ENCODE measurements at places on chromosomes 4 and X.
A peak's percentile ranks its signal among the peaks of the same experiment; 100 is the strongest.

GRCh38 chrX:6738518-6739470 is 203.9 kb upstream of the VCX3A start:
- DNase-seq, result no peak

- no peak for DNase-seq
Measured at GRCh38 chr4:138188406-138189084, 53.6 kb downstream of the SLC7A11 start.

- DNase-seq, result no peak
Measured at GRCh38 chrX:129720741-129721140, 18.0 kb upstream of the XPNPEP2 start.

- no peak for DNase-seq
Measured at GRCh38 chrX:55098691-55099090, 9.9 kb downstream of the PAGE2 start.

DNA sequence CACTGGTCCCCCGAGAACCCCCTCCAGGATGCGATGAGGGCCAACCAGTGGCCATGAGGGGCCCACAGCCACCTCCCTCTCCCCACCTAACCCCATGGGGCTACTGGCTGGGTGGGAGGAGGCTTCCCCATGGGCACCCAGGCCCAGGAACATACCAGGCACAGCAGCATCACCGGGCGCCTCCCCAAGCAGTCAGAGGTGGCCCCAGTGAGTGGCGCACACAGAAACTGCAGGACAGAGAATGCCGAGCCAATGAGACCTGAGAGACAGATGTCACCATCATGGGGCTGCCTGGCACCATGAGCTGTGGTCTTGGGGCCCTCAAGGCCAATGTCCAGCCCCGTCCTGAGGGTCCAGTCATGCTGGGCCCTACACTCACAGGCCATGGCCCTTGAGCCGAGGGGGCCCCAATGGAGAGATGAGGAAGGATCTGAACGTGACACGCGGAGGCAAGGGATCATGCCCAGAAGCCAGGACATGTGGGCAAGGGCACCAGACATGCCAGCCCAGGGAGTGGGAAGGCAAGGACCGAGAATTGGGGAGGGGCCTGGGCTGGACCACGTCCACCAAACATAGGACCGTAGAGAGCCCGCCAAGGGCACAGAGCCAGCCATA is 30.1 kb downstream of the NOP14 start:
- no peak for DNase-seq

DNA sequence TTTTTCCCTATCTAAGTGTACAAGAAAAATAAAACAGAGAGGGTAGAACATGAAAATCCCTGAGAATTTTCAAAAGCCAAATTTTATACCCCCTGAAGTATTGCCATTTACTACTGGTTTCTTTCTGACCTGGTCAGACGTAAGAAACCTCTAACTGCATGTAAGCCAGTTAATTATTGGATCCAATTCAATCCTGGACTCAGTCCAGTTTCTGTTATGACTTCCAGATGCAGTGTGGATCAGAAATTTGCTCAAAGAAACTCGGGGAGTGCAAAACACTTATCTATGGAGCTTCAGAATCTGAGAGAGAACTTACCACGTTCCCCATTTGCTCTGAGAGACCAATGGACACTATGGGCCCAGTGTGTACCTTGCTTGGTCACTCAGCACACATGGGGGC is 383.5 kb downstream of the KLHL4 start:
- no peak for DNase-seq

GRCh38 chrX:139850968-139851367 is 81.9 kb downstream of the ATP11C start:
- DNase-seq, result no peak

DNA sequence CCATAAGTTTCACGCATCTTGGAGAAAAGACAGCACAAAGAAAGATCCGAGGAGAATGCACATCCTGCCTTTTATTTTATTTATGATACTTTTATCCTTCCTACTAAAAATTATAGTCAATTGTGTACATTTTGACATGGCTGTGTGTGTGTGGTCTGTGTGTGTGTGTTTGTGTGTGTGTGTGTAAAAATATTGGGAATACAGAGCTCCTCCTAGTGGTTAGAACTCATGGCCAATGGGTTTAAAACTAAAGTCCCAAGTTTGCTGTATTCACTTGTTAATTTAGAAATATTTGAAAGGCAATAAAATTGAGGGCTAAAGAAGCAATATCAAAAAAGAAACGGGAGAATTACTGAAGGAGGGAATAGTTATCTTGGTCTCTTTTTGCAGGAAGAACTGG is 47.5 kb downstream of the NKX6-1 start:
- no peak for DNase-seq

- no peak for DNase-seq
Measured at GRCh38 chr4:135564090-135564489, 1362.5 kb upstream of the PABPC4L start.

GRCh38 chr4:60223208-60223923 is 976.8 kb upstream of the ADGRL3 start:
- peak; percentile 39 for DNase-seq

DNA sequence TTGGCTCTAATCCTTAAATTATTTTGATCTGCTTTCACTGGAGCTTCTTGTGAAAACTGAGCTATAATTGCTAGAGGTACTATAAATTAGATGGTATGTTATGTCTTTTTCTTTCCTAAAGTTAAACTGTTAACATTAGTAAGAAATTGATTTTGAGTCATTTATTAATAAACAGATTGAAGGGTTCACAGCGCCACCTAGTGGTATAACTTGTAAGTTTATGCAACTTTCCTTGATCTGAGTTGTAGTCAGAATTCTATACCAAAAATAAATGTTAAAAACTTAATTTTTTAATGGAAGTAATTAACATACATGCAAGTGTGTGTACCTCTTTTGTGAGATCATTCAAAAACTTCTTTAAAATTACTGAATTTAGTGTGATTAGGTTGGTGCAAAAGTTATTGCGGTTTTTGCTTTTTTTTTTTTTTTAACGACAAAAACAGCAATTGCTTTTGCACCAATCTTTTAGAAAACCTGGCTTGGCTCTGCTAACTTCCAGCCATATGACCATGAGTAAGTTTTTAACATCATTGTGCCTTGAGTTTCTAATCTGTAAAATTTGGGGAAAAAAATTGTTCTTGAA is 151.5 kb downstream of the CENPC start:
- DNase-seq, result no peak

DNA sequence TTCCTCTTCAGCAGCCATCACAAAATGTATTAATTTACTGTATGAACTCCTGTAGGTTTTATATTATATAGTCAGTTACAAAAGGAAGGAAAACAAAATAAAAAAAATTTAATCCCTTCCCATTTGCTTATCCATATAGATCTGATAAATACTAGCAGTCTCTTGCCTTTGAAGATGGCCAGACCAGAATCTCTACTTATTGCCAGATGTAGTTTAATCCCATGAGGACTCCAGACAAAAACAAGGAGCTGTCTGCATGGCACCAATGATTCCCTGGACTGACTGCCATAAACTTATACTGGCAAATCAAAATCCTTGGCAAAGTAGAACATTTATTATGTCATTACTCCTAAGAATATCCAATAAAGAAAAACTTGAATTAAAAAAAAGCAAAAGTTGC is 223.3 kb upstream of the MAB21L2 start:
- no peak for DNase-seq

DNA sequence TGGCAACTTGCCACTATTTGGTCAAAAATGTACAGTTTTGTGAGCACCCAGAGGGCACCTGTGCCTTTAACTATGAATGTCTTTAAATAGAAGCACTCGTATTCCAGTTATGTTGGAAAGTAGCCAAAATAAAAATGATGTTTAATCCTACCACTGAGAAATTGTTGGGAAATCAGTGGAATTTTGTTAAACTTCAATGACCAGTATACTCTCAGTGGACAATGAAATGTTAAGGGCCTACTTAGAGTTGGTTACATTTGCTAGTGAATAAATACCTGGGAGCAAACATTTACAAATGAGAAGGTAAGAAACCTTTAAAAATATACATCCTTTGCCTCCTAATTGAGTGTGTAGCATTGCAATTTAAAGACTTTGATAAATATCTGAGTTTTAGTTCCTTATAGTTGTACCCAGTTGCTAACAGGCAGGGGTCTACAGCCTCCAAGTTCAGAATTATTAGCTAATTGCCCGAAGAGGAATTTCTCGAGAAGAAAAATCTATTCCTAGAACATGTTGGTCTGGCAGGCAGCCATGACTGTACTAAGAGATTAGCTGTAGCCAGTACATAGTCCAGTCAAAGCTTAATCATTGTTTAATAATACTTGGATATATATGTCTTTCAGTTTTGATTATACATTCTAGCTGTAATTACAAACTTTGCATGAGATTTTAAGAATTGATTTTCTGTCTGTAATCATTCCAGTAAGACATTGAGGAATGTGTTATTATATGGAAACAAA is 93.2 kb downstream of the IL1RAPL2 start:
- no peak for DNase-seq

GRCh38 chr4:182231080-182231479 is 12.1 kb upstream of the TENM3 start:
- DNase-seq, result no peak

DNA sequence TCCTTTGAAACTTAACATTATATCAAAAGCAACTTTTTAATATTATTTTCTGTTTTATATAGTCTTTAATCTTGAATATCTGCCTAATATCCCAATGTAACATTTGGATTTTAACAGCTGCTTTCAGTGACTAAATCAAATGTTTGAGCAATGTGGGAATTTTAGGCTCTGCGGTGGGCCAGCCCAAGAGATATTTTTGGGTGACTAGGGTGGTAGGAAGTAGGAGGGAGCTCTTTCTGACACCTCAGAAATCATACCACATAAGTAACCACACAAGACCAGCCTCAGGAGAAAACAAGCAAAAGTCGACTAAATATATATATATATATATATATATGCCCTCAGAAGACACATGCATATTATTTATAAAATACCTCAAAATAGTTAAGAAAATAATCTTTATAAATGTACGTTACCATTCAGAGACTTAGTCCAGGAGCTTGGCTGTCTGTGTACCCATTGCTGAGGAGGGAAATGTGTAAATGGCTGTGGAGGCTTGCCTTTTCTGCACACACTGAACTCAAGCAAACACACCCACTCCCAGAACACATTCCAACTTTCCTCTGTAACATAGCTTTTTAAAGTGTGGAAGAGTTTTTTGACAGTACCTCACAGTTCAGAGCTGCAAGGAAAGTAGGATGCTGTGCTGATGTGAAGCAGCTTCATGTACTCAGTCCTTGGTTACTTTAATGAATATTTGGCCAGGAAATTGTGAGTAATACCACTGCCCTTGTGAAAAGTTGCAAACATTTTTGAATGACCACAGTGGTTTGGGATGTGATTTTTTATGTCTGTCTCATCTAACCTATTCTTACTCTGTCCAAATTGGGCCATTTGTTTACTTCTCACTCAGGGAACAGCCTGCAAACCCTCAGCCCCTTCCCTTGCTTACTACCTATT is at the start of gene RTL3:
TSS of gene RTL3 (minus strand) at position 484 of the 900 bp plus-strand sequence. CDS start 908 bp downstream, outside the sequence.
- DNase-seq, result no peak

- DNase-seq, result no peak
Measured at GRCh38 chr4:83830138-83830888, 294.4 kb downstream of the GPAT3 start.

DNA sequence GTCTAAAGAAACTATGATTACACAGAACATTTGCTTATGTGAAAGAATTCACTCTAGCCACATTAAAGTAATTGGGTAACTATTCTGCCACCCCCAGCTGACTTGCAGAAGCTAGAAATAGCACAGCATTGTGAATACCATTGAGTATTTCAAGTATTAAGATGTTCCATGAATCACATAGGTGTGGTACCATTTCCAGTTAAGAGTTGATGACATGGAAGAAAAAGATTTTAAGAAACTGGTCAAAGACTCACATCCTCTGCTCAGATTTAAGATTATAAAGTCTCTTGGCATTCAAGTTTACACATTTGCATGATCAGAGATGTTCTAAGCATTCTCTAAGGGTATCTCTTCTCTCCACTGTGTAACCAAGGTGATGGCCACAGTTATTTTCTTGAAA is 287.5 kb downstream of the CAMK2D start:
- no peak for DNase-seq

- no peak for DNase-seq
Measured at GRCh38 chr4:104416725-104417356, 77.9 kb downstream of the CXXC4 start.

- no peak for DNase-seq
Measured at GRCh38 chrX:101642093-101642492, 17.6 kb downstream of the ARMCX2 start.

DNA sequence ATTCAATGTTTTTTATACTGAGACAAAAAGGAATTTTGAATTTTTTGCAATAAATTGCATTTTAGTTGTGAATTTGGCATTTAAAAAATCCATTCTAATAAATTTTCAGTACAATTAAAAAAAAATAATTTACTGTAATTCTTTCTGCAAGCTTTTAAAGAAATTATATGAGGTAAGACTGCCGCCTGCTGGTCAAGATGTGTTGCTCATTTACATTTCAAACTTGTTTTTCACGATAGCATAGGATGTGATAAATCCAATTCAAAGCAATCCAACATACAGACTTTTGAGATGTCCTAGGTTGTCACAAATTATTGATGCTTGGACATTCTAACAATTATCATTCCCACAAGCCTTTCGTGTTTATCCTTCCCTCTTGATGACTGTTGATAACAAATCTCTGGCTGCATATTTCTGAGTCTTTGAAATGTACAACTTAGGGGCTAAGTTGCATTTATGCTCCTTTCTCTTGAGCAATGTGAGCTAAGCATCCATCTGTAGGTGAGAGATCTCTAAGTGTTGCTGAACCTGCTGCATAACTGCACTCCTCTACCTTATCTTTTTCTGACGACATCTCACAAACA is 21.7 kb upstream of the MFAP3L start:
- DNase-seq, result no peak

DNA sequence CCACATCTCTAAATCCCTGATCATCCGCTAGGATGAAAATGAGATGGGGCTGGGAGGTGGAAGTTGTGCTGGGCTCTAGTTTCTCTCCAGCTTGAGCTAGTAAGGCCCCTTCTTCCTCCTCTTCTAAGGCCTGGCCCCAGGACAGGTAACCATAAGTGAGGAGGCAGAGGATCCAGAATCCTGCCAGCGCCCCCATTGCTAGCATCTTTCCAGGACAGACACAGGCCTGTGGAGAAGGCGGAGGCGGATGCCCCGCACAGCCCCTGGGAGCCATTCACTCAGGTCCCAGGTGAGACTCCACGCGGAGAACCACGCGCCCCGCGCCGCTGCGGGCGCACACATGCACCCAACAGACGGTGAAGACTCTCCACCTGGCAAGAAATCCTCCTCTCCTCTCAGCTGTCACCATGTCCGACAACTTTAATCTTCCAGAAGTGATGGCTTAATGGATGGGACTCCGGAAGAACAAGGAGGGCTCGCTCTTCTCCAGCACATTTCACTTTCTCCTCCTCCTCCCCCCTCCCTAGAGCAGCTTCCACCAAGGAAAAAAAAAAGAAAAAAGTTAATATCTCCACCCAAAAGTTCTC is 793 bp downstream of the ARSJ start:
- peak; percentile 46 for DNase-seq

GRCh38 chr4:13538427-13538973 is 5.8 kb downstream of the NKX3-2 start:
- DNase-seq, result no peak

- DNase-seq, result no peak
Measured at GRCh38 chr4:86706923-86707597, 112.9 kb downstream of the PTPN13 start.

GRCh38 chr4:77007358-77008230 is 58.0 kb downstream of the SEPTIN11 start:
- DNase-seq, result no peak

- DNase-seq, result no peak
Measured at GRCh38 chr4:95798727-95799126, 41.2 kb upstream of the PDHA2 start.
